Stimulated activated CD8-positive, alpha-beta memory T cell treated with anti-CD3 and anti-CD28 coated beads, Interleukin-4, amount 100 ng/mL, for 1 hour (primary cell): ENCODE measurements at places on chromosomes 2 and 18.

DNA sequence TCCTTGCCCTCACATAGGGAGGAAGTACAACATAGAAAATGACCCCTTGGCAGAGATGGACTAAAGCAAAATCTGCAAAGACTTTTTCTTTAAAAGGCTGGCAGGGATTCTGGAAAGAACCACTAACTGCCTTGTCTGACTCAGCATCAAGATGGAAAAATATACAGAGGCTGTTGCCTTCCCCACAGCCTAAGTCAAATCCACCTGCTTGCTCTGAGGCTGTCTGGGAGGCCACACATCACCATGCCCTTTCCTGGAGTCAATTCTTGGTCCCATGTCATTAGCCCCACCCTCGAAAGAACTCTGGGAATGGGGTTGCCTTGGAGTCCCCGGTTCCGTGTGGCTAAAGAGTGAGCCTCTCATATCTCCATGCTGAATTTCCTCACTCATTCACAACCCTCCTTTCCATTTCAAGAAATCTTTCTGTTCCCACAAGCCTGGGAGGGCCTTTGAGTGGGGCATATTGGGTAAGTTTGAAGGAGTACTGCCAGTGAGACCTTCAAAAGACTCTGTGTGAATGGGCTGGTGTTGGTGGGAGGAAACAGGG lies 39.4 kb downstream of the BMP10 start:
- DNase-seq: no peak

- DNase-seq: no peak
Observed at GRCh38 chr18:49756671-49757362, 56.5 kb downstream of the ACAA2 start.

DNA sequence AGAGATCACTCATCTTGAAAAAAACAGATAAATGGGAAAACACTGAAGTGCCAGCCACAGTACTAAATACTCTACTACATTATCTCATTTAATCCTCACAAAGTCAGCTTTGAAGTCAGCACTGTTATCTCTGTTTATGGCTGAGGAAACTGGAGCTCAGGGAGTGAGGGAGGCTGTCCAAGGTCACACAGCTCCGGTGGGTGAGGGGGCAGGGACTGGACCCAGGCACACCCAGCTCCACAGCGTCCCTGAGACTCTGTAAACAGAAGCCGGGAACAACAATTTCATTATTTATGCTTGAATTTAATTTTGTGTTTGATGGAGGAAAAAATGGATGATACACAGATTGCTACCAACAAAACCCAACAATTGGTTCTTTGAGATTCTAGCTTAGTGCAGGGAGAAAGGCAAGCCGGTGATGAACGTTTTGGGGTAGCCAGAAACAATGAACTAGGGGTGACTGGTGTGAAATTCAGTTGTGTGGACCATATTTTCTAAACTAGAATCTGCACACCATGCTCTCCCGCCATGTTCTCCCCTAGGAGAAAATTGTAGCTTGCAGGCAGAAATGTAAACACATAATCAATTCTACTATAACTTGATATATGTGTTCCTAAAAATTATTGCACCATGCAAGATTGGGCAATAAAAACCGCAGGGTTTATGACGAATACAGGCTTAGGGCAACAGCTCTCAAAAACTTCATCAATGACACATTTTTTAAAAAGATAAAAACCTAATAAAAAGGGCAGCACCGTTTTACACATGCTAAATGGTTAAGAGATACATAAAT lies at the start of gene GREB1:
TSS of gene GREB1 (plus strand) at position 768 of the 793 bp plus-strand sequence. CDS start 22,570 bp downstream, outside the sequence.
- DNase-seq: no peak

GRCh38 chr2:129771418-129772189 lies 207.9 kb upstream of the RAB6C start:
- no peak for DNase-seq

GRCh38 chr2:8298783-8299182 lies 383.1 kb upstream of the ID2 start:
- no peak for DNase-seq

GRCh38 chr18:77464917-77465316 lies 215.3 kb downstream of the GALR1 start:
- DNase-seq: no peak

- no peak for DNase-seq
Observed at GRCh38 chr2:181738074-181738473, 57.8 kb upstream of the NEUROD1 start.

GRCh38 chr2:236731767-236732580 lies 162.3 kb downstream of the ACKR3 start:
- no peak for DNase-seq

GRCh38 chr2:155266583-155266982 lies 568.1 kb downstream of the KCNJ3 start:
- DNase-seq: no peak

DNA sequence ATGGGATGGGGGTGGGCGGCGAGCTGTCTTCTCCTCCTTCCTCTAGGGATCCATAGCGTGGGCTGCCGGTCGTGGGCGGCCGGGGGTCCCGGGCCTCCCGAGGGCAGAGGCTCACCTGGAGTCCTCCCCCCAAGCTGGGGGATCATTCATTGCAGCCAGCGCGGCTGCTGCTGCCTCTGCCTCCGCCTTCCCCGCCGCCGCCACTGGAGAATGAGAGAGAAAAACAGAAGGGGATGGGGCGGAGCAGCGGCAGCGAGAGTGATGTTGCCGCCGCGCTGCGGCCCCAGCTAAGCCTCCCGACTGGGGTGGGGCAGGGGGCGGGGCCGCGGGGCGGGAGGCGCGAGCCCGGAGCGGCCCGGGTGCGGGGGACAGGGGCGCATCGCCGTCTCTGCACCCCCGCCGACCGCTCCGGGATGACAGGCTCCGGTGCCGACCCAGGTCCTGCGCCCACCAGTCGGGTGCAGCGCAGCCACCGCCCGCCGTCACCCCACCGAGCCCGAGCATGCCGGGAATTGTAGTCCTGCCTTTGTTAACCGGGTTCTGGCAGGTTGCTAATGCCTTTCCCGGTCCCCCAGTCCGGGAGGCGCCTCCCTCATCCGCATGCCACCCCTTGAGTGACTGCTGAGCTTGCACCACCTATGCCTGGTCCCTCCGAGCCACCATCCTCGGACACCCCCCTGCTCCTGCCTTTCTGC lies at the start of gene KIF3C:
TSS of gene KIF3C (minus strand) at position 225 of the 695 bp plus-strand sequence. CDS start 580 bp downstream, outside the sequence.
- peak; percentile 44 for DNase-seq
